ENCODE measurements at places on chromosomes 3 and 15.

- DNase-seq = no peak
Measured at GRCh38 chr3:156230278-156230900, 110.0 kb downstream of the KCNAB1 start.

DNA sequence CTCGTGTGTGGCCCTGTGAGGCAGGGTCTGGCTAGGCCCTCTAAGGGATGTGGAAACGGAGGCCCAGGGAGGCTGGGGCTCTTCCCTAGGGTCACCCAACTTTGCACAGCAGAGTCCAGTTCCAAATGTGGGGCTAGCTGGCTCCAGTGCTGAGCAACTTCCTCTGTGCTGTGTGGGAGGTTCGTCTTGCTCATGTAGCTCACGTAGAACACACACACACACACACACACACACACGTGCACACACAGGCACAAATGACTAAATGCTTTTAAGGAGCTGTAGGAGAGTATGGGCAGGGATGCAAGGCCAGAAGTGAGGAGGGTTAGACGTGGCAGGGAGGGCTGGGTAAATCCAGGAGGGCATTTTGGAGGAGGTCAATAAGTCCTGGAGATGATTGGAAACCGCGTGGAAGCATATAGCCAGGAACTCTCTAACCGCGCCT is 213.8 kb downstream of the RPLP1 start:
- no peak for DNase-seq

- no peak for DNase-seq
Measured at GRCh38 chr15:39843565-39843964, 60.9 kb upstream of the FSIP1 start.

GRCh38 chr3:36302158-36302509 is 78.2 kb upstream of the STAC start:
- DNase-seq = no peak

DNA sequence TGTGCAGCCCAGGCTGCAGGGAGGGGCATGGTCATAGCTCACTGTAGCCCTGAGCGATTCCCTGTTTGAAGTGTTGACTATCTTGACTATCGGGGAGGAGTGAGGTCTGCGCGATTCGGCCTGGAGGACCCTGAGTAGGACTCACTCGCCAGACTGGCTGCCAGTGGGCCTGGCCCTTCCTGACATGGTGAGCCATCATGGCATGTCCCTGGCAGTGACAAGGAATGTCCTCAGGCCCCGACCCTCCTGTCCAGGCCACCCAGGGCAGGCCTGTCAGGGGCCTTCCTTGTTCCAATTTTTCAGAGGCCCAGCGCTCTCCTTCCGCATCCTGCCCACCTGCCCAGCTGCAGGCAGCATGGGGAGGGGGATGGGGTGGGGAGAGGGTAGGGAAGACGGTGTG is 5.2 kb upstream of the OCA2 start:
- no peak for DNase-seq

Data from naive thymus-derived CD8-positive, alpha-beta T cell (primary cell).